Left kidney (tissue), 8 donors: ENCODE measurements at places on chromosomes 11 and 22. TPM values are rescaled to one million over a fixed set of nuclear protein-coding genes. Genes with fewer than 3 reads are reported as not detected.

Gene SLC17A6
- polyA plus RNA-seq = not detected

Gene SCGB2A2
- polyA plus RNA-seq = not detected

Gene YDJC
- polyA plus RNA-seq = 8.8 TPM

Gene EHF
- 24.6 TPM for polyA plus RNA-seq

Gene ABCG4
- polyA plus RNA-seq = 1.0 TPM

Gene OR8G5
- not detected for polyA plus RNA-seq

Gene LDHAL6A
- 1.5 TPM for polyA plus RNA-seq

Gene GLB1L2
- polyA plus RNA-seq = 24.7 TPM

Gene TST
- 39.1 TPM for polyA plus RNA-seq

DNA sequence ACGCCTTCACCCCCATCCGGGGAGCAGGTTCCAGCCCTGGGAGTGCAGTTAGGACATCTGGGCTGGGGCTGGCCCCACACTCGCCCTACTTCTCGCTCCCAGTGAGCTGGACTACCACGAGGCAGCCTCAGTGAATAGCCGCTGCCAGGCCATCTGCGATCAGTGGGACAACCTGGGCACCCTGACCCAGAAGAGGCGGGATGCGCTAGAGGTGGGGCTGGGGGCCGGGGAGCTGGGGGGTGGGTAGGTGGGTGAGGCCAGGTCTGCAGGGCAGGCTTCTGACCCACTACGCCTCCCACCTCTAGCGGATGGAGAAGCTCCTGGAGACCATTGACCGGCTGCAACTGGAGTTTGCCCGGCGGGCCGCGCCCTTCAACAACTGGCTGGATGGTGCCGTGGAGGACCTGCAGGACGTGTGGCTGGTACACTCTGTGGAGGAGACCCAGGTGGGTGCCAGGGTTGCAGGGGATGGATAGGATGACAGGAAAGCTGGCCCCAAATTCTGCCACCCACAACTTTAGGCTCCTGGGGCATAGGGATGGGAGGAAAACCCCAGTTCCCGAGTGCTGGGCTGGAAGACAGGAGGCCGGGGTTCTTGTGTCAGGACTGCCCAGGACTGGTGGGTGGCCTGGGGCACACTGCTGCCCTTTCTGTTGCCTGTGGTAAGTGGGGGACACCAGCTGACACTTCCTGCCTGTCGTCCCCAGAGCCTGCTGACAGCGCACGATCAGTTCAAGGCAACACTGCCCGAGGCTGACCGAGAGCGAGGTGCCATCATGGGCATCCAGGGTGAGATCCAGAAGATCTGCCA is 8.3 kb downstream of the CTSF start:
- DNase-seq = no peak

- no peak for DNase-seq
Measured at GRCh38 chr11:452203-452744, 2.2 kb downstream of the PTDSS2 start.

DNA sequence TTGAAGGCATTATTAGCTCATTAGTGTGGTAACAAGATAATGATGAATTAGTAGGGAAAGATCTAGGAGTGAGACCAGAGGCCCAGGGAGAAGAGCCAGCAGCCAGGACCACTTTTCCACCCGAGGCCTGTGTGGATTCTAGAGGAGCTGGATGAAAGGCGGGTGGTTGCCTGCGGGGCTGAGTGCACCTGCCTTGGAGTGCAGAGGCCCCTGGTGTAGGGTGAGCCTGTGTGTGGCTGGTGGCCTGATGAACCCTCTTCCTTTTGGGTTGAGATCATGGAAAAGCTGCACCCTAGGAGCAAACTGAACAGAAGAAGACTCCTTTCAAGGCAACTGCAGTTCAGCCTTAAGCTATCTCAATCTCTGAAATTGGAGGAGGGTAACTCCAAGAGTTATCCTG is 5.9 kb upstream of the TP53AIP1 start:
- DNase-seq = no peak

GRCh38 chr22:46984751-46985506 is 222.5 kb downstream of the TBC1D22A start:
- no peak for DNase-seq

DNA sequence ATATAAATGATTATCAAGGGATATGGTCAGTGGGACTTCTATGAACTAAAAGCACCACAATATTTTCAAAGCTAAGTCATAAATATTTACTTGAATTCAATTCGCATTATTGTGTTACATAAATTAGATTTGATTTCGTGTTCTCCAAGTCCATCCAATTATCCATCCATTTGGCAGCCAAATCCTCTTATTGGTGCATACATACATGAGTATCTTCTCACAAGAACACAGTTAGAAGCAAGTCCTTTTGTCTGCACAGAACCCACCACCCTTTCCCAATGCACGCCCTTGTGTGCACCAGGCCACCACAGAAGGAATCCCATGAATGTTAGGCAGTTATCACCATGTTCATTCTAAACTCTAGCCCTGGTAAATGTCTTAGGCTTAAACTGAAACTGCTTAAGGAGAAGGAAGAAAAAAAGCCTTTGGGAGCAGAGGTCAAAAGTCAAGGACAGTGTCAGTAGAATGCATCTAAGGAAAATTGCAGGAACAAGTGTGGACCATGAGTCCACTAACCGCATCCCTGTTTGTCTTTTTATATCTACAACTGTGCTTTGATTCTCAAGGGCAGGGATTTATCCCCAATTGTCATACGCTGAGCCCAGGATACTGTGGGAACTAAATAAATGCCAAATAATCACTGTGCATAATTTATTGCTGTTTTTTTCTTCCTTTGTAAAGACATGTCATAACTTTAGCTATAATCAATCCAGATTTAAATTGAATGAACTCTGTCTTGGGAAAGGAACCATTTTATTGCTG is 108.2 kb upstream of the DDI1 start:
- DNase-seq = no peak

- no peak for DNase-seq
Measured at GRCh38 chr22:42180349-42180842, 49.8 kb upstream of the CYP2D6 start.

DNA sequence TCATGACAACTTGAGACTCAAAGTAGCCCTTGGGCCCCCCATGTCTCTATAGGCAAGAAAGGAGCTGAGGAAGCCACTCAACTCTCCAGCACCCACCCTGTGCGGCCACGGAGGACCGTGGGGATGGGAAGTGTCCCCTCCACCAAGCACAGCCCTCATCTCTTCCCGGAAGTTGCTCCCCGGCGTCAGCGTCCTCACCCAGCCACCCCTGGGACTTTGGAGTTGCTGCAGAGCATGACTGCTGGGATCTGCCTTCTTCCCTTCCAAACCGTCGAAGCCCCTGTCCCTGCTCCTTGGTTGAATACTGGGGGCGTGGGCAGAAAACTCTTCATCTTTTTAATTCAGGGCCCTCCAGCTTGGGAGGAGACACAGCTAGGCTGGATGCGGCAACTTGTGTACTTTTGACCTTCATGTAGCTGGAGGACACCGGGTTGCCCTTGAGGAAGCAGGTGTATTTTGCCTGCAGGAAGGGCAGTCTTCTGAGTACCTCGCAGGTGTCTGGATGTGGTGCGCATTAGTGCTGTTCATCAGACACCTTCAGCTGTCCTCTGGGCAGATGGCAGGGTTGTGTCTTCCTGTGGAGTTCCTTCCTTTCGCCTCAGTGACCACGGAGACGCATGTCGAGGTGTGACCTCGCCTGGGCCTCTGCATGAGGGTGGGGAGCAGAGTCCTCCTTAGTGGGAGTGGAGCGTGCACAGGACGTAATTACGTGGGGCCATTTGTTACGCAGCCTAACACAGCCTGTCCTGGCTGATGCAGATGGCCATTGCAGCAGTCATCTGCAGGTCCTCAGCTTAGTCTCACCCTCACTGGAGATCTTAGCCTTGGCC is 12.2 kb upstream of the IFITM3 start:
- DNase-seq = no peak

- DNase-seq = no peak
Measured at GRCh38 chr22:41939981-41940831, 6.7 kb downstream of the CENPM start.

DNA sequence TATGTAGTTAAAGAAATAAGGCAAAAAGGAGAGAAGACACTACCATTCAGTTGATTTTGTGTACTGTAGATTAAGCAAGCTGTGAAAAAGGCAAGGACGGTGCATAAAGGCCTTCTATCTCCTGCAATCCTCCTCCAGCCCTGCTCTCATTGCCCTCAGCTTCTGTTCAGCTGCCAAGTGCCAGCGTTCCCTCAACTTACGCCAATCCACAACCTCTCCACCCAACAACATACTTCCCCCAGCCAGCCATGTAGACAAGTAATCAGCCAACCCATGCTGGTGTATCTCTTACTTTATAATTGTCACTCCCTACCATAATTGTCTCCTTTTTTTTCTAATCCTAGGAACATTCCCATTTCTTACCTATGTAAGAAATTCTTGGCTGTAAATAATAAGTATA is 30.1 kb upstream of the ANO5 start:
- no peak for DNase-seq

DNA sequence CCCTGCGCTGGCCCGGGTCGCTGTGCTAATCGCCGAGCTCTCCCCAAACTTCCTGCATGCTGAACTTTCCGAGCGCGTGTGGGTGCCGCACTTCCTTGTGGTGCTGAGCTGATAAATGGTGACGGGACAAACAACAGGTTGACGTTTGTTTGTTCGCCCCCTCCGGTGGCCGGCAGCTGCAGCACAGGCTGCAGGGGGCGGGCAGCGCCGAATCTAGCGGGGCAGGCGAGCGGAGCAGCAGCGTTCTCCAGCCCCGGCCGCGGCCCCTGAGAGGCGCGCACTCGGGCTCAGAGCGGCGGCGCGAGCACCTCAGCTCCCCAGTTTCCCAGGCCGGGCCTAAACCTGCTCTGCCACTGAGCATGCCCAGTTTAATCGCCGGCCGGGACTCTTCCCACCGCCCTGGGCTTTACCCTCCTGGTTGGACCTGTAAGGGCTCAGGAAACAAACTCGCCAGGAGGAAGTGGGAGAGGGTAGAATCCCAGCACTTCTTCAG is at the start of gene PDGFD:
PDGFD (minus strand) TSS at position 120 of the 493 bp plus-strand sequence.
- DNase-seq = peak; percentile 68

DNA sequence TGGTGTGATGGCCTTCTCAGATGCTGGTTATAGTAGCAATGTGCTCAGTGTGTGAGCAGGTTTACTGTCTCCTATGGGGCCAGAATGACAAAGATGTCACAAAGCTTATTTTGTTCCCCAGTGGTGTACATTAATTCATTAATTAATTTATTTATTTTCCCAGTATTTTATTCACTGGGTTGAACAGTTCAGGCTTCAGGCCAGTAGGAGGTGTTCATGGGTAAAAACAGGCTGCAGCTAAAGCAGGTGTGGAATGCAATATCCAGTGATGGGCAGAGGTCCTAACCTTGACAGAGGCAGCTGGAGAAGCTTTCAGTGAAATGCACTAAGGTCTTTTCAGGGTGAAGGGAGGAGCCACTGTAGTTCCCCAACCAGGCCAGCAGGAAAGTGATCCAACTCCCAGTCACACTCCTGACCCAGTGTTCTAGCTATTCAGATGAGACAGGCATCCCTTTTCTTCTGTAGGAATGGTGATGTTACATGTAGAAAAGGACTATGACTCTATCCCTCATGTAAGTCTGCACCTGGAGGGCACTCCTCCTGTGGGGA is 7.8 kb upstream of the FANCF start:
- DNase-seq = no peak

GRCh38 chr11:128405714-128406662 is 181.4 kb downstream of the ETS1 start:
- DNase-seq = peak; percentile 74

DNA sequence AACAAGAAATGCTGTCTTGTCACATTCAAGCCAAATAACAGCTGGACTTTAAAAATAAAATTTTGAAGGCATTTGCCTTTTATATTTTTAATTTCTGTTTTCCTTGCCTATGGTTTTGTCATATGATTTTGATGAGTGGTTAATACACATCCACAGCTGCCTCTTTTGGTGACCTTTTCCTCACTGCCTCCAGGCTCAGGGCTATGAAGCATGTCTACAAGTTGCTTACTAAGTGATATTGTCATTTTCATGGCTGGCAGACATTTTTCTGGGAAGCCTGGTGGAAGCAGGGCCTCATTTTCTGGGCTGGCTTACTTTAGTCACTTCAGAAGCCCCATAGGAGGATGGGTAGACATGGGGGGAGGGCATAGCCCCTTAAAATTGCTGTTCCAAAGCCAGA is 344.9 kb downstream of the SOX6 start:
- DNase-seq = no peak

- DNase-seq = no peak
Measured at GRCh38 chr11:83569134-83569805, 283.1 kb upstream of the CCDC90B start.

DNA sequence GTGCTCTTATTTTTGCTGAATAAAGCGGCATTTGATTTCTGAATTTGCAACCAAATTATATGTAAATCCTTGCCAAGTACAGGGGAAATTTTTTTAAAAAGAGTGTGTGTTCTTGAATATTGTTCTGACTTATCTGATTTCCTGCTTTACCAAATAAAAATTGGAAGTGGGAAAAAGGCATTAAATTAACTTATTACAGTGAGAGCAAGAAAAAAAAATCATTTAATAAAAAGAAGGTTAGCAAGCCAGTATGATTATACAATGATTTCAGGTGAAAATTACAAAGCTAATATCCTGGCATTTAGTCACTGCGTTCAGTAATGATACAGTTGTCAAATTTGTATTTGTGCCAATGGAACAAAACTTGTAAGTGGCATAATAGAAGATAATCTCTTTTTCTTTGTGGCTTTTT is 82.1 kb upstream of the PPARA start:
- no peak for DNase-seq

DNA sequence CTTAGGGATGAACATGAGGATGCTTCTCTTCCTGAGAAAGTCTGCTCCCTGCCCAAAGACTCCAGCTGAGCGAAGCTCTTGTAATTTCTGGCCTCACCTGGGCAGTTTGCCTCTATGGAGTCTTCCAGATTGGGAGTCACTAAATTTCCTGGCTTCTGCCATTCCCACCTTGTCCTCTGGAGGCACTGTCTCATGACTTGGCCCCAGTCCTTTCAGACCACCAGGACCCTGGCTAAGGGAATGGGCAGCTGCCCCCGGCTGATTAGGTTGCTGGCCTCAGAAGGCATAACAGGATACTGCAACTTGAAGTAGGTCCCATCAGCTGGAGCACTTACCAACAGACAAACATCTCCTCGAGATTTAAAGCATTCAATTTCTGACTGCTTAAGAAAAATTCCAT is 128.1 kb upstream of the SPON1 start:
- peak; percentile 4 for DNase-seq

DNA sequence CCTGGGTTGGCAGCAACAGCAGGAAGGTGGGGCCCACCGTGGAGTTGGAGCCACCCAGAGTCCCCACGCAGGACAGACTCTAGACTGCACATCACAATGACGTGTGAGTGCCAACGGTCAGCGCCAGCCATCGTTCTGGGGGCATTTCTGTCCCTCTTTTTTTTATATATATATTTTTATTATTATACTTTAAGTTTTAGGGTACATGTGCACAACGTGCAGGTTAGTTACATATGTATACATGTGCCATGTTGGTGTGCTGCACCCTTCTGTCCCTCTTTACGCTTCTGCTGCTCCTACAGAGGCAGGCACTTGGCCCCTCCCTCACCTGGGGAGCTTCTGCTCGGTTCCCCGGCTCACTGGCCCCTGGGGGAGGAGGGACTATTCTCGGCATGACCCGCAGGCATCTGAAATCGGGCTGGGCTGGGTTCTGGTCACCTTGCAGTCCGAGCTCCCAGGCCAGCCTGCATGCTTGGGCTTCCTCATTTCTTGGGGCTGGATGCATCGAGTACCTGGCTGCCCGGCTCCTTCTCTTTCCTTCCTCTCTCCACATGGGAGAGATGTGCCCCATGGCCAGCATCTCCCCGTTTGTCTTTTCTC is 787.4 kb downstream of the TBC1D22A start:
- DNase-seq = no peak

- DNase-seq = no peak
Measured at GRCh38 chr11:20448834-20449233, 61.3 kb downstream of the PRMT3 start.
